ENCODE measurements at places on chromosomes 1 and 21. TPM values are rescaled to one million over a fixed set of nuclear protein-coding genes. Genes with fewer than 3 reads are reported as not detected.

DNA sequence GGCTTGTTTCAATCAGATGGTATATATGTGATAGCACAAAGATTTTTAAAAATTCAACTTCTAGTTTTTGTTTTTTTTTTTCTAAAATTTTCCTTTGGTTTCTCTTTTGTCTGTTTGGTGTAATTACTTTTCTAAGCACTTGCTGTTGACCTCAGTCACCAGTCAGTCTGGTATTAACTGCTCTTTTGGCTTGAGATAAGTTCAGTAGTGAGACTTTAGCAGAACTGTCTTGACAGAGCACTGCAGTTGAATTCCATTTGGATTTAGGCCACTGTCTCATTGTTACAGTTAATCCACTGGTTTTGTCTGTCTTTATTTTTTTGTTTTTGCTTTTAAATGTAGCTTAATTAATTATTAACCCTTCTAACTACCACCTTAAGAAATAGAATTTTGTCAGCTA is 36.2 kb downstream of the OSBPL9 start:
- DNase-seq, result no peak

- no peak for DNase-seq
Measured at GRCh38 chr1:199758626-199759255, 268.8 kb upstream of the NR5A2 start.

DNA sequence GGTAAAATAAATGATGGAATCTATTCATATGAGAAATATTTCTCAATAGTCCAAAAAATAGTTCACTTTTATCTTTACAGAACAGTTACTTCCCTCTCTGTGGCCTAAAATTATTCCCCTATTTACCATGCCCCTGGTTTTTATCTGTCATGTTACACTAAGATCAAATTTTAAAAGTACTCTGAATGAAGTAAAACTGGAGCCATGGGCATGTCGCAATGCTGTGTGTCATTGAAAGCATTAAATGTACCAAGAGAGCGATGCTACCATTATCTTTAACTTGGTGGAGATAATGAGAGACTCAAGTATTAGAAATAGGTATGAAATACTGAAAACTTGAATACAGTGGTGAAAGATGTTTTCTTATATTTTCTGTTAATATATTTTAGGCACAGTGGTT is 146.2 kb downstream of the KCNT2 start:
- DNase-seq, result no peak

GRCh38 chr1:198657550-198658064 is 18.8 kb downstream of the PTPRC start:
- peak; percentile 65 for DNase-seq

- no peak for DNase-seq
Measured at GRCh38 chr21:36980280-36981048, 14.0 kb upstream of the HLCS start.

GRCh38 chr1:45340816-45341466 is 701 bp upstream of the MUTYH start:
- DNase-seq, result no peak

DNA sequence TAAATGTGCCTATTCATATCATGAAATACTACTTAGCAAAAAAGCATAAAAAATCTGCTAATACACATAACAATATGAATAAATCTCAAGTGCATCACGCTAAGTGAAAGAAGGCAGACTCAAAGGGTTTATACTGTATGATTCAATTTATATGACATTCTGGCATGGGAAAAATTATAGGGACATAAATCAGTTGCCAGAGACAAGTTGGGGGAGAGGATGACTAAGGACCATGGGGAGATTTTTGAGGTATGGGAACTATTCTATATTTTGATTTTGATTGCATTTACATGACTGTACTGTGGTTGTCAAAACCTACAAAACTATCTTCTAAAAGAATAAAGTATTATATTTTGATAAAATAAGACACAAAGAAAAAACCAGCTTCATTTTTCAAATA is 650.3 kb upstream of the NR5A2 start:
- no peak for DNase-seq

GRCh38 chr1:56931211-56931610 is 34.6 kb downstream of the C8B start:
- DNase-seq, result no peak

- DNase-seq, result no peak
Measured at GRCh38 chr1:7783178-7783711, 846 bp upstream of the PER3 start.

- no peak for DNase-seq
Measured at GRCh38 chr1:163083690-163084089, 14.5 kb downstream of the RGS4 start.

DNA sequence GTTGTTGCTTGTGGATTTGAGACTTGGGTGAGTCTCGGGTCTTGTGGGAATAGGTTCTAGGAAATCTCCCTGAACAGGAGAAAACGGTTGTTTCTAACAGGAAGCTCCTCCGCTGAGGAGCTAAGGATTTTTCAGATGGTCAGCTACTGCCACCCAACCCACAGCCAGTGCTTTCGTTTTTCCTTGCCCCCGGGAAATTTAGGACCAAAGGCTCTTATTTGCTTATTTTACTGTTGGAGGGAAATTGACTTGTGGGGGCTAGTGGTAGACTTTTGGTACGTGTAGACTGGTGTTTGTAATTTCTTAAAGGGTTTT is 792 bp downstream of the SNX7 start:
- DNase-seq, result no peak

DNA sequence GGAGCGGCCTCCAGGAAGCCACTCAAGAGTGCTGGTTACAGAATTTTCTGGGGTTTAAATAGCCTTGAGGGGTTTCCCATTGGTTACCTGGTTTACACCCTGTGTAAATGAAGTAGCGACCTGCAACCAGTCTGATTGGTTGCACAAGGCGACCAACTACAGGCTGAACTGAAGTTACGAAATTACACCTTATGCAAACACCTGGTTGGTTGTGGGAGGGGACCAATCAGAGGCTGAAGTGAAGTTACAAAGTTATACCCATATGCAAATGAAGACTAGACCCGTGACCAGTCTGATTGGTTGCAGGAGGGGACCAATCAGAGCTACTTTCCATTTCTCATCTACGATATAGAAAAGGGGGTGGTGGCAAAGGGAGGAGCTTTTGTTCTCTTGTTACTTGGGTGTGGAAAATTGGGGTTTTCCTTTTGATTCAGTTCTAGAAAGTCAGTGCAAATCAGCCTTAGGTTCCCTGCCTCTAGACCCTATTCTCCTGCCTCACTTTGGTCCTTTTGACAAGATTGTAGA is 22.2 kb upstream of the C1orf174 start:
- DNase-seq, result peak; percentile 45

- no peak for DNase-seq
Measured at GRCh38 chr1:89363196-89363595, 663 bp upstream of the GBP6 start.

CASZ1 gene
- total RNA-seq, result 8.8 TPM

NPPA gene
- total RNA-seq, result not detected

DNA sequence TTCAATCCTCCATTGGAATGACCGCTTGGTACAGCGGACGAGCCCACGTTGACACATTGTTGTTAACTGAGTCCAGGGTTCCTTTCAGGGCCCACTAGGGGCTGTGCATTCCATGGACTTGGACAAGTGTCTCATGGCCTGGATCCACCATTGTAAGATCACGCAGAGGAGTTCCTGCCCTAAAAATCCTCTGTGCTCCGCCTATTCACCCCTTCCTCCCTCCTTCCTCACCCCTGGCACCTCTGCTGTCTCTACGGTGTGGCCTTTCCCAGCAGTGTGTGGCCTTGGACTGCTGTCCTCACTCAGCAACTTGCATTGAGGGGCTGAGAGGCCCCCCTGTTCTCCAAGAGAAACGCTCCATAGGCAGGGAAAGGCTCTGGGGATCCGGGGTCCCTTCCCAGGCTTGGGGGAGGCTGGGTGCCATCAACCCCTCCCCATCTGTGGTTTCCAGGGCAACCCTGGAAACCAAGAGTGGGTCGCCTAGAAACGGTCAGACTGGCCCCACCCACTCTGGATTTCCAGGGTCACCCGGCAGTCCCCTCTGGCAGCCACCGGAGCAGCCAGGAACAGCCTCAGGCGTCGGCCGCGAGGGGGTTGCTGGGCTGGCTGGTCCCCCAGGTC is 50.9 kb downstream of the MEGF6 start:
- DNase-seq, result no peak

GRCh38 chr1:230153641-230154296 is 86.7 kb downstream of the GALNT2 start:
- no peak for DNase-seq

- DNase-seq, result no peak
Measured at GRCh38 chr1:197813741-197814140, 38.5 kb upstream of the DENND1B start.

PLPP3 gene
- 0.61 TPM for total RNA-seq

GRCh38 chr1:117059334-117059677 is 820 bp upstream of the TTF2 start:
- peak; percentile 72 for DNase-seq

DNA sequence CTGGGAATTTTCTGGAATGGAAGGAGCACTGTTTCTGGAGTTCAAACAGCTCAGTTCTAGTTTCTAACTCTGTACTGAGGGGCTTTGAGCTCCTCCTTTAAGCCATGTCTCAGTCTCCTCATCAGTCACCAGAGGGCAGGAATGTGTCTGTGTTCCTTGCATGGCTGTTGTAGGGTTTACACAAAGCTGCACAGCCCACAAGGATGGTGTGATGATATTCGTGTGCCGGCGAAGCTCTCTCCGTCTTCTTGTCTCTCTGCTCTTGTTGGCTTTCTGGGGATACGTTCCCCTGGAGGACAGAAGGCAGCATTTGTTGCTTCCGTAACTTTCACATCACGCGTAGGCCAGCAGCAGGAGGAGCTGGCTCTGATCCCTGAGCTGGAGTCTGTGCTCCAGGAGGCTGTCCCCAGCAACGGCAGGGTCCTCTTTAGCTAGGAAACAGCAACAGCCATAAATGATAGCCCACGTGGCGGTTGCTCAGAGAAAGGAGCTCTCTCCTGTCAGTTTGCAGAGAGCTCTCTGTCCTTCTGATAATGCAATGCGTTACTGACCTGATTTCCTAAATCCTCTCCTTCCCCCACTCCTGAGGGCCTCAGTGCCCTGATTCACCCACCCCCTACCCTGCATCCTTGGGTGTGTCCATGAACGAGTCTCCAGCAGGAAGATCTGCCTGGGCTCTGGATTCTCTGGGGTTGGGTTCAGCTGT is 189.2 kb upstream of the VAMP3 start:
- DNase-seq, result no peak

DNA sequence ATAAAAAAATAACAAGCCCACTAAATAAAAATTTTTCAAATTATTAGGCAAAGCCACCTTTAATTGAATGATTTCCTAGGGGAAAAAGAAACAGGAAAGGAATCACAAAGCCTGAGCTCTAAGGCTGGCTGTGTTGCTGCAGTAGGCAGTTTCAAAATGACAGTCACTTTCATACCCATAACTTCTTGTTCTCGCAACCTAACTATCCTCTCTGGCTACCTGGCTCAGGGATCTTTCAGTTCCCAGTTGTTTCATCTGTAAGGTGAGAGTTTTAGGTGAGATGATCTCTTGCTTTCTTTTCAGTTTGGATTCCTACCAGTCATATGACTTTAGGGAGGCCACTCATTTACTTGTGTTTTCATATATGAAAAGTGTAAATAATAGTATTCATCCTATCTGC is 226.1 kb downstream of the ASTN1 start:
- DNase-seq, result no peak

DNA sequence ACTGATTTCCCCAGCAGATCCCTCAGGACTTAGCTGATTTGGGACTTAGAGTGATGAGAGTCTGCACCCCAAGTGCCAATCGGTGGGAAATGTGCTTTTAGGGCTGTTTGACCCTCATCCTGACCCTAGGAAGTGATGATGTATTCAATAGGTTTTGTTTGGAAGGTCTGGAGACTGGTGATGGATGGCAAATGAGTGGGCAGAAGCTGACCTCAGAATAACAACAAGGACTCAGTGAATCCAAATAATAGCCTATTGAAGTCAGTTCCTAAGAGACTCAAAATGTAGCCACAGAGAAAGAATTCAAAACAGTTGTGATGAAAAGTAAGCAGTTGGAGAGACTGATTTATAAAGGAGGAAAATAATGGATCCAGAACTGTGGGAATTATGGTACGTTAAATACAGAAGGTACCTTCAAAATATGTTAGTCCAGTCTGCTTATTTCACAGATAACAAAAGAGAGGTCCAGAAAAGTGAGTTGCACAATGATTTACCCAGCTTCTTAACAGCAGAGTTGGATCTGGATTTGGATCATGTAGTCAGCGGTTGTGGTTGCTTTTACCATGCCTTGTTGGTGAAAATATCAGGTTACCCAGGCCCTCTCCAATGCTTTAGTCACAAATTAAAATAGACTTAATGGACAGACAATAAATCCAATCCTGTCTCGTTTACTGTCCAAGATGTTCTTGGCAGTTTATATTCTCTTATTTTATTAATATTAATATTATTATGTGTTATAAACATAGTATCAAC is 123.0 kb upstream of the PTBP2 start:
- no peak for DNase-seq

GRCh38 chr1:225770561-225771248 is 6.9 kb upstream of the SRP9 start:
- no peak for DNase-seq

DNA sequence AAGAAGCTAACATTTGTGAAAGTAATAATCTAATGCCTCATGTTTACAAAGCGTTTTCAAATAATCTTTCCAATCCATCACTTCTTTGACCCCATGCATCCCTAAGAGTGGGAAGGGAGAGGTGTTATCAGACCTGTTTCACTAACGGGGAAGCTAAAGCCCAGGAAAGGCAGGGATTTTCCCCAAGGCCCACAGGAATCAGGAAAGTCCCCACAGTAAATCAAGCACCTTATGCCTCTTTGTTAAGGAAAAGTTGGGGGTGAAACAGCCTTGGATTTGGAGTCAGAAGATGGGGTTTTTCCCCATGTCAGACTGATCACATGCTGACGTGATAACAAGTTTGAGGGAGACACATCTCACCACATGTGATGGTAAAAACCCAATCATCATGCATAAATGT is 20.0 kb upstream of the ANGPTL7 start:
- no peak for DNase-seq

- peak; percentile 32 for DNase-seq
Measured at GRCh38 chr1:31739346-31739745, 24.8 kb downstream of the ADGRB2 start.

- no peak for DNase-seq
Measured at GRCh38 chr1:210232511-210233215, at the start of gene SERTAD4. Gene SERTAD4, plus strand, starts transcription at chr1:210232796. Its CDS starts 5,165 bp downstream, at chr1:210237961.

SPATA45 gene
- total RNA-seq, result not detected

GRCh38 chr1:67645495-67646144 is 39.4 kb upstream of the GADD45A start:
- no peak for DNase-seq

DNA sequence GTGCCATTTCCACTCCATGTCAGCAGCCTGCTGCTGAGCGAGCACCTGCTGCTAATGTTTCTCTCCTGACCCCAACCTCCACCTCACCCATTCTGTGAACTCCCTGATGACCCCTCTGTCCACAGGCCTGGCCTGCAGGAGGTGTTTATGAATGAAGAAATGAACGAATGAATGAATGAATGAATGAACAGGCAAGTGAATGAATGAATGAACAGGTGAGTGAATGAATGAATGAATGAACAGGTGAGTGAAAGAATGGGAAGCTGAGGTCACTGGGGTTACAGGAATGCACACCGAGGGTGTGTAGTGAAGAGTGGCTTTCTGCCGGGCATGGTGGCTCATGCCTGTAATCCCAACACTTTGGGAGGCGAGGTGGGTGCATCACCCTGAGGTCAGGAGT is 173.4 kb downstream of the IGSF21 start:
- DNase-seq, result no peak

GRCh38 chr1:119739150-119739549 is 27.4 kb downstream of the PHGDH start:
- no peak for DNase-seq

GRCh38 chr1:8061210-8061609 is 35.1 kb upstream of the ERRFI1 start:
- DNase-seq, result no peak

All from CD4-positive, alpha-beta memory T cell (primary cell).